ENCODE measurements at places on chromosomes 7 and 10.

GRCh38 chr7:52925332-52925731 is 110.1 kb upstream of the POM121L12 start:
- DNase-seq: no peak

- no peak for DNase-seq
These were observed 119.2 kb upstream of the PCBD1 start for GRCh38 chr10:71007516-71007915.

DNA sequence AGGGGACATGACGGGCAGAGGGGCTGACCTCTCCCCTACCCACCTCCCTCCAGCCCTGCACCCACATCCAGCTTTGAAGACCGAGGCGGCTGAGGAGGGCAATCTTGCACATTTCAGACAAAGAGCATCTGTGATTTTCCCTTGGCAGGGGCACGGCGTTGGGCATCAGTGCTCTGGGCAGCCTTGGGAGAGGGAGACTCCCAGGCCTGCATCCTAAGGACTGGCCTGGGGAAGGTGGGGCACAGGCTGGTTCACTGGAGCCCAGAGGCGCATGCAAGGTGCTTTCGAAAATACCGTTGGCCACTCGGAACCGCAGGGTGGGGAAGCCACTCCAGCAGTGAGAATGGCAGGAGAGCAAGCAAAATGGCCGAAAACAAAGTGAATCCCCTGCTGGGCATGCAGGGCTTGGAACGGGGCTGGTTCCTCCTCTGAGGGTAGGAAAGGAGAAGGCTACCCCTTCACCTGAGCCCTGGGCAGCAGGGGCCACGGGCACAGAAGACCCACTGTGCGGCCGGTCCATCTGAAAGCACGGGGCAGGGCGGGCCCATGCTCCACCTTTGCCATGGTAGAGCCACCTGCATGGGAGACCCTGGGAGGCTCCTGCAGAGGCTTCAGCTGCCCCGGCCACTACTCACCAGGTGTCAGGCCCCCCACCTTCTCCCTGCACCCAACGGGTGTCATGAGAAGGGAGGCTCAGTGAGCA is 49.8 kb downstream of the EBF3 start:
- DNase-seq: no peak

DNA sequence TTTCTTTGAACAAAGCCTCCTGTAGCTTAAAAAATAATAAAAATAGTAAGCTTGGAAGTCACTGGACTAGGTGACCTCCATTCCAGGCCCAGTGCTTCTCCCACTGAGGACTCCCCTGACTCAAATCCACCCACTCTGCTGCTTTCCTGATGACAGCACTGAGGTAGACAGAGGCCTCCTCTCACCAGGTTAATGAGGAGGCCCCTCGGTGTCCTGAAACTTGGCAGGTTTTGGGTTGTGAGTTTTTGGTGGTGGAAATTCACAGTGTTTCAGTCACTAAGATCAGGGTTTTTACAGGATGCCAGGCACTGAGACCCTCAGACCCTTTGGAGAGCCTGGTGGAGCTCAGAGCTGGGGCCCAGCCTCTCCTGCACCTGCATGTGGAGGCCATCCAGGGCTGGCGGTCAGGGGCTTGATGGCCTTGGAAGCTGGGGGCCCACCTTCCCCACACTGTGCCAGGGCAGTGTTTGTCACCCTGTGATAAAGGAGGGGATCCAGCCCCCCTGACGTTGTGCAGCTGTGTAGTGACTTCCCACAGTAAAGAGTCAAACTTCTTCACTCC is 19.1 kb downstream of the TSPAN14 start:
- no peak for DNase-seq

GRCh38 chr10:118333871-118334270 is 8.3 kb downstream of the FAM204A start:
- no peak for DNase-seq

DNA sequence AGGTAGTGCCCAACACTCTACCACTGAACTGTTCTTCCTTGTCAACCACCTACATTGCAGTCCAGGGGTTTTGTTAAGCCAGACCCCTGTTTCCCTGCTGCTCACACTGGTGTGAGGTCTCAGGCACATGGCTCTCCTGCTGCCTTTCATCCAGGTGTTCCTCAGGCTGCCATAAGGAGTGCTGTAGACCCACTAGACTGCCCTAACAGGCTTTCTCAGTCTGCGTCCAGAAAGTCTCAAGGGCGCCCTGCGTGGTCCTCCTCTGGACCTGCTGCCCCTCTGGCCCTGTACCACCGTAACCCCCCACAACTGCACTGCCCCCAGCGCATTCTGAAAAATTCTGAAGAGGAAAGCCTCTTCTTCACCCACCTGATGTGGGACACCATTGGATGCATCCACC is 225.7 kb upstream of the ANKRD30A start:
- DNase-seq: no peak

- DNase-seq: no peak
These were observed 739.7 kb upstream of the FZD8 start for GRCh38 chr10:36381748-36382147.

- no peak for DNase-seq
These were observed 286.6 kb upstream of the NRP1 start for GRCh38 chr10:33621101-33621500.

DNA sequence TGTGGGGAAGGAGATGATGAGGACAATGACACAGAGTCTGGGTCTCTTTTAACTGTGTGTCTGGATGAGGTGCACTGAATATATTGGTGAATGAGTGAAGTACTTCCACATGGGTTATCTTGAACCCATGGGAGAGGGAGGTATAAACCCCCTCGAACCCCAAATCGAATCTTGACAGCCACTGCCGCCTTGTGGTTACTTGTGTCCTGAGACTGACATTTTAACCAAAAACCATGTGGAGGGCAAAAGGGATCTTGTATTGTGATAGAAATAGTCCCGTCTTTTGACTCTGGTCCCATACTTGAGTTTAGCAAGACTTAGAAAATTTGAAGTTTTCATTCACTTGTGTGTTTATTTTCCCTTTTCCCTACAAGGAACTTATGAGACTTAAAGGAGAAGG is 283.3 kb downstream of the PHTF2 start:
- DNase-seq: no peak

- no peak for DNase-seq
These were observed 74.0 kb downstream of the POU6F2 start for GRCh38 chr7:39051707-39052106.
